Stimulated activated CD8-positive, alpha-beta memory T cell treated with anti-CD3 and anti-CD28 coated beads, Interleukin-7, amount 100 ng/mL, for 1 hour (primary cell): ENCODE measurements at places on chromosomes 12 and 14.

DNA sequence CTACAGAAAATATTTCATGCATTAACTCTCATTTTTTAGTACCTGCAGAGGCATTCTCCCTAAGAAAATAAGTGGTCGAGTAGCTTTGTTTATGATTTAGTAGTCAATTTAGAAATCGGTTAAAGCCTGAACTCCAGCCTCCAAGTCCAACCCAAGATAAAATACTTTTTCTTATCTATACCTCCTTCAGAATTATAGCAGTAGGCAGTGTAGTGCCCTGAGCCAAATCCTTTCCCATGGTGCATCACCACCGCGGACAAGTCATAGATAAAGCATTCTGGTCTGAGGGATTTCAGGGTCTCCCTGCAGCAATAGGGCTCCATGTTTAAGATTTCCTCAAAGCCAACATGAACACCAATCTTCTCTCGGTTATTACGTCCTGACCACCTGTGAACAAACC, 30.5 kb downstream of the USP44 start:
- no peak for DNase-seq

GRCh38 chr12:110849748-110850403, 3.1 kb downstream of the CCDC63 start:
- DNase-seq, result no peak

DNA sequence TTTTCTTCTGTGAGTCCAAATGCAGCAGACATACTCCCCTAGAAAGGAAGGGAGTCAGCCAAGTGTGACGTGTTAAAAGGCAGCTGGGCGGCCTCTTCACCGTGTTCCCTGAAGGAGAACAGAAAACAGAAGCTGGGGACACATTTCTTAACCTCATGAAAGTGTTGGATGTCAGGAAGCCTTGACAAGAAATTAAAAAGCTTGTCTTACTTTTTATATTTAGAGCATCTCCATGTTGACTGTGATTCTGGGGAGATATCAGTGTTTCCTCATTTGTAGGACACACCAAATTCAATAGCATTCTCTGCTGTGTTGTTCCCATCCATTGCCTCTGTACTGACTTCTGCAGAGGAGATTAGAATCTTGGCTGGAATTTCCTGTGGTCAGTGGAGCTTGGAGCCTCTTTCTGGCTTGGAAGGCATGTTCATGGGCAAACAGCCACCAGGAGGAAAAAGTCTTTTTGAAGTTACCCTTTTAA, 93.7 kb downstream of the RMST start:
- DNase-seq, result no peak

GRCh38 chr14:84770030-84770429, 759.9 kb upstream of the FLRT2 start:
- no peak for DNase-seq

DNA sequence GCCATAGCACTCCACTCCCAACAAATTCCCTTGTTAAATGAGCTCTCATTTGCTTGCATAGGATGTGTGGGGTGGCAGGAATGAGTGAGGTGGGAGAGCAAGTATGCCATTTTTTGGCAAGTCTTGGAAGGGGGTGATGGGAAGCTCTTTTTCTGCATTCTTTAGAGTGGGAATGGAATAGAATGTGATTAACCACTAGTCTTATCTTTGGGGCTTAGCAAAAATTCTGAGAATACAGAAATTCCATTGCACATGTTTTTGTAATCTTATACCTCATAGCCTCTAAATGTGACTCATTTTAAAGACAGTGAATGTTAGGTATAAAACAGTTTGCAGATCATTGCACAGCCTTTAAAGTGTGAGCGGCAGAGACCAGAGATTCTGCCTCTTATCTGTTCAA, 28.4 kb upstream of the NEDD1 start:
- DNase-seq, result no peak

DNA sequence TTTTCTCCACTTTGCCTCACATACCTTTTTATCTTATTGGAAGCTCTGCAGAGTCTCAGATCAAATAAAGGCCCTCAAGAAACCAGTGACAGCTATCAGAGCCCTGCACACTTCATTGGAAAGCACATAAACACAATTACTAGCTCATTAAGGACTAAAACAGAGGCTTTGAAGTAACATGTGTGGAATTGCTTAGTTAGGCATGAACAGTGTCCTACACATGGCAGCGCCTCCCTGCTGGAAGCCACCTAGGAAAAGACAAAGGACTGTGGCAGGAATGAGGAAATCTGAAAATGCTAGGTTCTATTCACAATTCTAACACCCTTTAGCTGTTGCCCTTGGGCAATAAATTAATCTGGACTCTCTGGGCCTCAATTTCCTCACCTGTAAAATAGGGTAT, 89.4 kb downstream of the SUDS3 start:
- DNase-seq, result no peak
